ENCODE measurements at places on chromosomes 5 and 9.

GRCh38 chr9:84705128-84705527 is 35.6 kb downstream of the NTRK2 start:
- no peak for DNase-seq

DNA sequence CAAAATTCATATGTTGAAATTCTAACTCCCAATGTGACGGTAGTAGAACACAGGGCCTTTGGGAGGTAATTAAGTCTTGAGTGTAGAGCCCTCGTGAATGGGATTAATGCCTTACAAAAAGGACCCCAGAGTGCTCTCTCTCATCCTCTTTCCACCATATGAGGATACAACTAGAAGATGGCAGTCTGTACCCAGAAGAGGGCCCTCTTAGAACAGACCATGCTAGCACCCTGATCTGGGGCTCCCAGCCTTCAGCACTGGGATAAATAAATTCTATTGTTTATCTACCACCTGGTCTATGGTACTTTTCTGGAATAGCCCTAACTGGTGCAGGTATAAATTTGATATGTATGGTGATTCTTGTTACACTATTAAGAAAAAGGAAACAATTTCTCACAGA is 332.3 kb downstream of the BRINP1 start:
- DNase-seq, result no peak

DNA sequence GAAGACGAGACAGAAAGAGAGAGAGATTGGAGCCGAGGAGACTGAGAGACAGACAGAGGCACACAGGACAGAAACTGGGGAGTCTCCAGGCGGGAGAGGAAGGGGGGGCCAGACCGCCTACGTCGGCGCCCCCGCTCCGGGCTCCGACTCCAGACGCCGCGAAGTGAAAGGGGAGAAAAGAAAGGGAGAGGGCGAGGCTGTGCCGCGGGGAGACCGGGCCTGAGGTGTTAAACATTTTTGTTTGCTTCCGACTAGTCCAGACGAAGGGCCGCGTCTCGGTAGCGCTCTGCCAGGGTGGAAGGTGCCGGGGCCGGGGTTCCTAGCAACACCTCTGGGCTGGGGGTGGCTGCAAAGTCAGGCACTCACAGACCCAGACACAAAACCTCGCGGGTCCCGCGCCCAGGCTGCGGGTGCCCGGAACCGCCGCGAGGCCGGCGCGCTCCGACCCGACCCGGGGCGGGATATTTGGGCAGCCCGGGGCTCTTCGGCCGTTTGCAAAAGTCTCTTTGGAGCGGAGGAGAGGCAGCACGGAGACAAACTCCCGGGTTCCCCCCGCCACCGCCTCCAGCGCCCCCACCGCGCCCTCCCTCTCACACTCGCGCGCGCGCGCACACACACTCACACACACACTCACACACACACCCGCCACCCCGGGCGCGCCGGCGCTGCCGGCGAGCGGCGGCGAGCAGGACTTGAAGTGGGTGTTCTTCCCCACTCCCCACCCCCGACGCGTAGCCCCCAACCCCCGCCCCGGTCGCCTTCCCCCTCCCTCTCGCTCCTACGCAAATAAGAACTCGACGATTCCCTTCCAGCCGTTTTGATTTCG is 626 bp upstream of the FST start:
- DNase-seq, result no peak

GRCh38 chr5:115626445-115626823 is 598 bp upstream of the TMED7 start:
- DNase-seq, result no peak

DNA sequence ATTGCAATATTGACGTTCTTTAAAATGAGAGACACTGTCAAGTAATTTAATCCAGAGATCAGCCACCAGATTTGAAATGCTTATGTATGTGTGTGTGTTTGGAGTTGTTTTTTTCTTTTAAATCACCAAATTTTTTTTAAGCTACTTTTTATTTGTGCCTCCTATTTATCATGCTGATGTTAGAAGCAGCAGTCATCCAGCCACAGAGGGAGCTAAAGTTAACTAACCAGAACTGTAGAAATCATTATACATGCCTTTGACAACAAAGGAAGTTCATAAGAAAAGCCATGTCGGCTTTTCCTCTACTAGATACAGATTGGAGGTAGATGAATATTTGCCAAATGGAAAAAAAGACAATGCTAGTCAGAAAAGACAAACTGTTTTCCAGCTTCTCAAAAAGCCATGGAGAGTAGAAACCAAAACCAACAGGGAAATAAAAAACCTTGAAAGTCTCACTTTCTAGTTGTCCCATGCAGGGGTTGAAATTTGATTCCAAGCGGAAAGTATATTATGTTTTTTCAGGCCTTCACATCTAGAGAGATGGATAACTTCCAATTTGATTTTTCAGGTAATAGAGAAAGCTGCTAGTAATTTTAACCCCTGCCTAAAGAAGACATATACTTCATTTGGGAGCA is 4.5 kb downstream of the PURA start:
- DNase-seq, result no peak
